ENCODE measurements at places on chromosomes 3 and 15.

DNA sequence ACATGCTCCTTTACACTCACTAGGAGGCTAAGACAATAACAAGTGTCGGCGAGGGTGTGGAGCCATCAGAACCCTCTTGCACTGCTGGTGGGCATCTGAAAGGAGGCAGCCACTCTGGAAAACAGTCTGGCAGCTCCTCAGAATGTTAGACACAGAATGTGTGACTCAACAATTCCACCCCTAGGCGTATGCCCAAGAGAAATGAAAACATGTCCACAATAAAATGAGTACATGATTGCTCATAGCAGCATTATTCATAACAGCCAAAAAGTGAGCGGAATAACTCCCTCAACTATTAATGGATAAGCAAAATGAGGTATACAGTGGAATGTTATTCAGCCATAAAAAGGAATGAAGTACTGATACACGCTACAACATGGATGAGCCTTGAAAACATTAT lies 57.8 kb downstream of the WNT7A start:
- no peak for DNase-seq

DNA sequence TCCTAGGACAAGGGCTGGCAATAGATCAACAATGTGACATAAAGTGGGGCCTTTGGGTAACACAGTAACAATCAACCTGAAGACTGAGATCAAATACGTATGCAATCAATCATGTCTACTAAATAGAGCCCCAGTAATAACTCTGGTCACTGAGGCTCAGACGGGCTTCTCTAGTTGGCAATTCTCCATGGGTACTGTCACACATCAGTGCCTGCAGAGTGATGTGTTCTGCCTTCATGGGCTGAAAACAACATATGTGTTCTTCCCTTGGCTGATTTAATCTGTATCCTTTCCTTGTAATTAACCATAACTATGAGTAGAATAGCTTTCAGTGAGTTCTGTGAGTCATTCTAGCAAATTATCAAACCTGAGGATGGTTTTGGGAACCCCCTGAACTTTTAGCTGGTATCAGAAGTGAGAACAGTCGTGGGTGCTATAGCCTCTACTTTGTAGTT lies 113.6 kb downstream of the TMCO5A start:
- no peak for DNase-seq

DNA sequence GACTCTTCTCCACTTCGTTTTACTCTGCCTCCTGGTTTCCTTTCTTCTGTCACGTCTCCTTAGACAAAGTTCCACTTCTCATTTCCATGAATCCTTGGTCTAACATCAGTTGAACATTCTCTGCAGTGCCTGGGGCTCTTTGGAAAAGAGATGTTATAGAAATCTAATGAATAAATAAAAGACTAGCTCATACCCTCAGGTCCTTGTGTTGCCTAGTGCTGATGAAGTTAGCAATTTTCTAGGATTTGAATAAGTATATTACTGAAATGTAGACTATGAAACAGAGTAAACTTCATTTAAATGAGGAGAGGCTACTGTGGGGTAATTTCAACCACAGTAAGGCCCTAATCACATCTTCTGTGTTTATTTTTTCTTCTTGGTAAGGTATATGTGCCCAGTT lies 146.9 kb upstream of the CADPS start:
- no peak for DNase-seq

DNA sequence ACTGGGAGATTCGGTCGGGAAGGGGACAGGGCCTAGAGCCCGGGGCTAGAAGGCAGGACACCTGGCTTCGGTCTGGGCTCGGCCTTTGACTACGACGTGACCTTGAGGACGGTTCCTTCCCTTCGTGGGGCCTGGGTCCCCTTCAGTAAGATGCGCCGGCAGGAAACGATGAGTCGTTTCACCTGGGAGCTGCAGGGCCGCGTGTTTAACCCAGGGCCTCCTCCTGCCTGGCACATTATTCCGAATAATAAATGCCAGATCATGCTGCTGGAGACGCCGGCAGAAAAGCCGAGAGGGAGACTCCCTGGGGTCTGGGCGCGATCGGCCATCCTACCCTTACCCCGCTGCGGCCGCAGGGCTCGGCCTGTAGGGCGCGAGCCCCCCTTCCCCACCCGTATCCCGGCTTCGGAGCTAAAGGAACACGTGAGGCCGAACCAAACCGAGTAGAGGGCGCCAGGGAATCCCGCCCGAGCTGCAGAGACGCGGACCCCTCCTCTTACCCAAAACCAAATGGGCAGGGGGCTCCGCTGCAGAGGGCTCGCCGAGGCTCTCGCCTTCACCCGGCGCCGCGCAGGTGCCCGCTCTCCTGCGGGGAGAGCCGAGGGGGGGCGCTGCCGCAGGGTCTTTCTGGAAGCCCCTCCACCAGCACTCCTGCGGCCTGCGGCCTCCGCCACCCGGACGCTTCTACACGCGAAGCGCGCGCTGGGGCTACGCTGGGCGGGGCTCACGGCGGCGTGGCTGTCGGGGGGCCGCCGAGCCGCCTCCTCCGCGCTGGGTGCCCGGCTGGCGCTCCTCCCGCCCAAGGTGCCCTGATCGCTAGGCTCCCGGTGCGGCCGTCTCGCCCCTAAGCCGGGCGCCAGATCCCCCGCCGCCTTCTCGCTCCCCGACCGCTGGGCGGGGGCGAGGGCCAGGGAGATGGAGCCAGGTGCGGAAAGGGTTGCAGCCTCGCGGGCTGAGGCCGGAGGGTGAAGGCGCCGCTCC lies at the start of gene BDH1:
Gene BDH1 (minus strand): TSS at position 688 of the 981 bp plus-strand sequence. CDS start 9,525 bp downstream, outside the sequence.
- DNase-seq, result peak; percentile 40

DNA sequence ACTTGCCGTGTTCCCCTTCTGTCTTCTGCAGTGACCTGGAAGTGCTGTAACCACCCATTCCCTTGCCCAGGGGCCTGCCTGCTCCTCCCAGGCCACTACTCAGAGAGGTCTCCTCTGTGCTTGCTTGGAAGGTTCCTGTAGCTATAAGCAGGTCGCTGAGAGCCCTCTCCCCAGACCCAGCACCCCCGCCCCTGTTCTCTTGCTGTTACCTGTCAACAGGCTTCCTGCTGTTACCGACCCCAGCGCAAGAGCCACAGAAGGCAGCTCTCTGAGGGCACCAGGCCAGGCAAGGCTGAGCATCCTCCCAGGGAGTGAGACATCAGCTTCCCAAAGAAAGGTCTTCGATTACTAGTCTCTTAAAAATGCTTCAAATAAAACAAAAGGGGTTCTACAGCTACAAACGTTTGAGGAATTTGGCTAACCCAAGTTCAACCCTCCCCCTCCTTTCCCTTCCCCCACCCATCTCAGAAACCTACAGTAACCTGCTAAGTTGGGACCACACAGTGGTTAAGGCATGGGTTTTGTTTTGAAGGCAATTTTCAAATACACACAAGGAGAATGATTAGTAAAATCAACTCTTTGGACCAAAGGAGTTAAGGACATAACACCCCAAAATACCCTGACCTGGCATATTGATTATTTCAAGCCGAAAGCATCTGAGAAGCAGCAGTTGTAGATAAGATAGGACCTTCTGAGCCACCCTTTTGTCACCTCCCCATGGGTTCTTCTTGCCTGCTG lies 74.9 kb upstream of the MFGE8 start:
- no peak for DNase-seq

DNA sequence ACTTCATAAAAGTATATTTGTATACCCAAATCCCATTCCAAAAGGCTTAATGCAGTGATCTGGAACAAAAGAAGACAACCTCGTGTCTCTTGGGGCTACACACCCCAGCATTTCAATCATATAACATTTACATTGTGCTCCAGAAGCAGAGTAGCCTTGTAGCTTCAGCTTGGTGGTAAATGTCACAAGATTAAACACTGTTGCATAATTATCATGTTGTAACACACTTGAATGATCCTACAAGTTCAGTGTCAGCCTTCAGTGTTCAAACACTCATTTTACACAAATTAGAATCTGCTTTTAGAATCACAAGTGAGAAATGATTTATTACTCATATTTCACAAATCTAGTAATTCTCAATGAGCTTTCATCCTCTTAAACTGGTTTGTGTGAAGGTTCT lies 122.6 kb downstream of the CNTN3 start:
- DNase-seq, result no peak

DNA sequence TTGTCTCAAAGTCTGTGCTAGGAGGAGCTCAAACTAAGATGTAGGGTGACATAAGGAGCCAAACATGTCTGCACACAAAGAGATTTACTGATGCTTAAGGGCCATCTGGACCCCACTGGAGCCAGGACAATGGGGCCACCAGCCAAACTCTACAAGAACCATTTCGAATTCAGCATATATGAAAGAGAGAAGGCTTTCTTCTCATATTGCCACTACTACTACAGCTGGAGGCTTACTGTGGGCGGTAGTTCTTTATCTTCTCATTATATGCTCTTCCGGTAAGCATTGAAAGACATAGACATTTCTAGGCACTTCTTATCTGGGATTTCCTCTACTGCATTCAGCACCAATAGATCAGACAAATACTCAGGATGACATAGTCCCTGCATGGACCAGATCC lies 404.4 kb upstream of the PROK2 start:
- DNase-seq, result no peak

DNA sequence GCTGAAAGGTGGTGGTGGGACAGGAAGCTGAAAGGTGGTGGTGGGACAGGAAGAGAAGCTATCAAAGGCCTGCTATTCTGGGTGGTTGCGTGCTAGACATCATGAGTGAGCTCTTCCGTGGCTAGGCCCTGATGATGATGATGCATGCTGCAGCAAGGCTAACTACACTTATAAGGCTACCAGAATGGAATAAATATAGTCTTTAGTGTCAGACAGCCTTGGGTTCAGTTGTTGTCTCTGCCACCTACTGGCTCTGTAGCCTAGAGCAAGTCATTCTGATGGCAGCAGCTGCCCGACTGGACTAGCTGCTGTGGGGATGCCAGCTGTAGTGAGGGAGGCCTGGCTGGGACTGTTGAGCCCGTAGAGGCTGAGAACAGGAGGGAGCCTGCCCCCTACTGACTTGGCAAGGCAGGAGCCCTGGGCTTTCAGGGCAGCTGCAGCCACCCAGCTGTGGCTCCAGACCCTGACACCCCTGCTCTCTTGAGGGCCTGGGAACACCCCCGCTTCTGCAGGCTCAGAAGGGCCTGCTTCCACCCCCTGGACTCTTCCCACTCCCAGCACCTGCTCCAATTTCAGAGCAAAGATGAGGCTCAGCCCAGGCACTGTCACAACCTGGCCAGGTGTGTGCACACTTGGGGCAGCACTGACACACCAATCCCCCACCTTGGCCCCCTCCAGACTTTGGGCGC lies 21.4 kb upstream of the ZBED2 start:
- peak; percentile 41 for DNase-seq

- DNase-seq, result peak; percentile 38
Observed at GRCh38 chr3:36907911-36908646, 36.8 kb downstream of the TRANK1 start.

- DNase-seq, result no peak
Observed at GRCh38 chr3:97699889-97700288, 64.7 kb upstream of the ARL6 start.

DNA sequence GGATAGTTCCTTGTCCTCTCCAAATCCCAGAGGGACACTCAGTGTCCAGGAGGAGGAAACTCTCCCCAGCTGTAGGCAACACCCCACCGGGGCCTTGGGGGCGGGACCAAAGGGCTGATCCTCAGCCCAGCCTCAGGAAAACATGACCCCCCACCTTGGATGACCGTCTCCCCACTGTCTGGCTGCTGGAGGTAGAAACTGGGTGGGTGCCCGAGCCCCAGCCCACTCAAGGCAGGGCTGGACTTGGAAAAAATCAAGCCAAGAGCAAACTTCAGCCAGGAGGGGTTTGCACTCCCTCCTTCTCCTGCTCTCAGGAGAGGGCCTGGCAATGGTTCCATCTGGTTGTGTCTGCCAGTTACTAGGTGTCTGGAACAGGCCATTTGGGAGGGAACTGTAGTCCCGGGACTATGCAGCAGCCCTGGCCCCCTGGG lies 3.6 kb upstream of the RASL12 start:
- no peak for DNase-seq

DNA sequence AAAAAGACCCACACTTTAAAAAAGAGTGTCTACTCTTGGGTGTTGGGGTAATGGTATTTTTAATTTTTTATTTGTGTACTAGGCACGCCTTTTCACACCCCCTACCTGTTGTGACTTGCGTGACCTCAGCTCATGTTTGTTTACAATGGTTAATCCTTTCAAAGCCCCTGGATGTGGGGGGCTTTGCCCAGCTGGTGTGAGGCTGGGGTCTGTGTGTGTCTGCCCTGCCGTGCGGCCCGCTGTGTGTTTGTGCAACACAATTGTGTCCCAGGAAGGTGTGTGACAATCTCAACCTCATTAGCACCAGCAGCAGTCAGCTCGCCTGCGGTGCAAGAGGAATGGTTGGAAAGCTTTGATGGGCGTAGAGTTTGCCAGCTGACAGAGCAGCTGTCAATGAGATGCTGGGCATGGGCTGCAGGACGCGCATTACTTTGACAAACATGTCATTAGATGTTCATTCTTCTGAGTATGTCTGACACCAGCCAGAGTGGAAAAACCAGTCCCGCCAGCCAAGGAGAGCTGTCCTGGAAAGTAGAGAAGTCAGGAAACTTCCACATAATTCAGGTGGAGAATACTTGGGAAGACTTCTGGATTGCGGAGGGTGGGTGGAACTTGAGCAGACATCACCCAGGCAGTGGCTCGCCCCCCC lies 9.6 kb downstream of the LRRK1 start:
- no peak for DNase-seq

DNA sequence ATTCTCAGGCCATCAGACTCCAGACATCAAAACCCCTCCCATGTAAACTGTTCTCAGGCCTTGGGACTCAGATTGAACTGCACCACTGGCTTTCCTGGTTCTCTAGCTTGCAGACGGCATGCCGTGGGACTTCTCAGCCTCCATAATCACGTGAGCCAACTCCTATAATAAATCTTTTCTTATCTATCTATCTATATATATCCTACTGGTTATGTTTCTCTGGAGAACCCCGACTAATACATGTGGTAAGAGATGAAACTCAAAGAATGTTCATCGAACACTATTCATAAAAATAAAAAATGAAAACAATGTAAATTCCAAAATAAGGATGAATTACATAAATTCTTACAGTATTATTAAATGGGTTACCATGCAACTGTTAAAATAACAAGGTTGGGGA lies 84.5 kb upstream of the NTRK3 start:
- DNase-seq, result no peak

DNA sequence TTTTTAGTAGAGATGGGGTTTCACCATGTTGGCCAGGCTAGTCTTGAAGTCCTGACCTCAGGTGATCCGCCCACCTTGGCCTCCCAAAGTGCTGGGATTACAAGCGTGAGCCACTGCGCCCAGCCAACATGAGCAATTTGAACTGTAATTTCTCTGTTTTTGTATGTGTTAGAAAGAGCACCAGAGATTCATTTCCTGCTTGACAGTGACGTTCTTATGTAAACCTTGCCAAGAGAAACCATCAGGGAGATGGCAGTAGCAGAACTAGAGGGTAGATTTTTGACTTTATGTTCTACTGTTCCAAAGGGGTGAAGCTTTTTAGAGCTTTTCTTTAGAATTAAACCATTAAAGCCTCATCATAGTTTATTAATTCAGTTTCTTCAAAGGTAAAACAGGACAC lies 148.1 kb upstream of the UMPS start:
- no peak for DNase-seq

DNA sequence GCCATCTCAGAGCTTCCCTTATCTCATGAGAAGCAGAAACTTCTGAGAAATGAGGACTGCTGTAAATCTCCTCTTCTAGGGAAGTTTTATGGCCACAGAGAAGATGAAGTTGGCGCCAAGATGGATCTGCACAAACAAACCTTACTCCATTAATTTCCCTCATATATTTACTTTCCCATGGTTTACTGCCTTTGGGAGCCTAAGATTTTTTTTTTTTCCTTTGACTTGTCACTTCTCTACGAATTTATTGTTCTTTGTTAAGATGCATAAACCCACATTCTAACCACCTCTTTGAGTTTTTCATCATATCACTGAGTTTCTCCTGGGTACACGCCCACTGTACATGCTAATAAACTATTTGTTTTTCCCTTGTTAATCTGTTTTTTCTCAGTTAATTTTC lies 21.5 kb upstream of the NPTN start:
- no peak for DNase-seq

GRCh38 chr3:138188013-138188730 lies 1.1 kb downstream of the ARMC8 start:
- no peak for DNase-seq

Data from T-helper 17 cell (primary cell).